ENCODE measurements at places on chromosomes 5 and 9.

- no peak for DNase-seq
Observed at GRCh38 chr5:68140763-68141162, 74.8 kb upstream of the PIK3R1 start.

DNA sequence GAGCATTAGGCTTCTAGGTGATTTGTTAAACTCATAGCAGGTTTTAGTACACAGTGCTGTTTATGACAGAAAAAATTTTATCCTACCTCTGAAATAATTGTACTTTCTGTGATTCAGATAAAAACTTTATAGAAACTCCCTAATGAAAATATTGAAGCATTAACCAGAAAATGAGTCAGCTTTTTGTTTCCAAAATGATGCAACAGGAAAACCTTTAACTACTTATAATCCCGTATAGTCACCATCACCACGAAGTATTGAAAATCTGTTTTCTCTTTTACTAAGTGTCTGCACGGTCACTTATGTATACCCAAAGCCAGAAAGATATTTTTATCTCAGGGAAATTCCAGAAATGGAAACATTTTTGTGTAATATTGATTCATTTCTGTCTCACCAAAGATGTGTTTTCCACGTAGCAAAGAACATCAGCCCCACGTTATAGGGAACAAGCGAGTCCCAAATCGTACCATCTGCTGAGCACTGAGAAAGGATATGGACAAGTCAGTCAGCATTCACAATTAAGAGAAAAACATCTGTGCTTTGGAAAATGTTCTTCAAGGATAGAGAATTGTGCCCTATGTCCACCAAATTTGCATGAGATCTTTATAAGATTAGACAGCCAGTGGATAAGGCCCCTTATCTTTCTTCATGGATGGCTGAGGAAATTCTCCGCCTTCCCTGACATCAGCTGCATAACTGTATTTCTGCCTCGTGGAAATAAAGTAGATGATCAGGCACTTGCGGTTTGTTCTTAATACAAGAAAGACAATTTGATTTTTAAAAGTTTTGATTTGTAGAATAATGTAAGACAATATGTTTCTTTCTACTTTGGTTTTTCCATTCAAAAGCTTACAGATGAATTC, 41.9 kb downstream of the TNFAIP8 start:
- DNase-seq = no peak

DNA sequence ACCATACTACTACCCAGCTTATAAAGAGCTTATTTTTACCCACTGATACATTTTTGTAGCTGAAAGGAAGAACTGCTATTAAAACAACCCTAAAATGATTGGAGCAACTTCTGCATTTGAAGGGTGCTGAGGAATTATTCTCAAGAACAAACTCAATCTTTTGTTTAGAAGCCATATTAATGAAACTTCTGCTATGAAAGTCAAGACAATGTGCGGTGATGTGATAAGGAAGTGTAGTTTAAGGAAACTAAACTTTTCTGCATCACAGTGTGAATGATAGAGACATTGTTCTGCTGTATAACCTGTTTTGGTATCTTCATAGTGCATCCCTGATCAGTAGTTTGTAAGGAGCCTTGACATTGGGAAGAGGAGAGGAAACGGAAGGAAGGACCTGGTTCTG, 408.5 kb downstream of the TMEM38B start:
- no peak for DNase-seq

DNA sequence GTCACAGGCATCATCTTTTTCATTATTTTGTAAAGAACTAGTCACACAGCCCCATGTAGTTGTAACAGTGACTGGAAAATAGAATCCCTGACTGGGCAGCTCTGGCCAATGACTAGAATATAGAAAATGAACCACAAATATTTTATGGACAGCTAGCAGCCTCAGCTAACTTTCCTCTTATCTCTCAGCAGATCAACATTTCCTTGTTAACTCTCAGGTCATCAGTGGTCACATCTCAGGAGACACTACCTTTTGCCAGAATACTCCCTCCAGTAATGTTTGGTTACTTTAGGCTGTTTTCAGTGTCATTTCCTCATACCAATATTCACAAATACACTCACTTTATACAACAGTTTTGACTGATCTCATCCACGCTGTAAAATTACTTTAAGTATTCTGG, 43.9 kb downstream of the FAM169A start:
- no peak for DNase-seq

GRCh38 chr5:12854386-12854785, 950.1 kb upstream of the CTNND2 start:
- DNase-seq = no peak

DNA sequence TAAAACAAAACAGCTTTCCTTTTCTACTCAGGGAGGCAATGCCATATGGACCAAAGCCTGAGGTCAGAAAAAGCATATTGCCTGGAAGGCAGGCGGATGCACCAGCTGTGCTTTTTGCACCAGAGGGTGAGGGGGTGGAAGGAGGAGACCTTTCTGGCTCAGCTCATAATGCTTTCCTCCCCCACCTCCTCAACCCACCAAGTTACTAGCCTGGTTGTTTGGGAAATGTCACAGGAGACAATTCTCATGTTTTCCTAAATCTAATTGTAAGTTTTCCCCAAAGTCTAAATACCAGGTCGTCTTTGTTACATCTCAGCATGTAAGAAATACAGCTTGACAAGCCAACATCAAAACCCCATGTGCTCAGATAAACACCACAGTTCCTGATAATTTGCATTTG, 72.6 kb upstream of the DMRTA1 start:
- no peak for DNase-seq

GRCh38 chr5:172064766-172065165, 58.3 kb upstream of the FBXW11 start:
- no peak for DNase-seq

GRCh38 chr5:149324641-149325040, 20.7 kb upstream of the GRPEL2 start:
- no peak for DNase-seq

GRCh38 chr5:89597878-89598277, 714.9 kb upstream of the MEF2C start:
- DNase-seq = no peak

GRCh38 chr9:5326893-5327548, 12.7 kb downstream of the RLN1 start:
- no peak for DNase-seq

- no peak for DNase-seq
Observed at GRCh38 chr5:137833463-137833862, 34.2 kb upstream of the MYOT start.

- no peak for DNase-seq
Observed at GRCh38 chr5:145854651-145855258, 18.1 kb downstream of the GRXCR2 start.

GRCh38 chr9:34825775-34826174, 115.8 kb upstream of the CCL21 start:
- no peak for DNase-seq

GRCh38 chr9:13899924-13900323, 414.0 kb downstream of the NFIB start:
- no peak for DNase-seq

- no peak for DNase-seq
Observed at GRCh38 chr9:22055090-22055489, 46.0 kb upstream of the CDKN2B start.

GRCh38 chr5:148949841-148950470, 112.9 kb downstream of the SH3TC2 start:
- no peak for DNase-seq

DNA sequence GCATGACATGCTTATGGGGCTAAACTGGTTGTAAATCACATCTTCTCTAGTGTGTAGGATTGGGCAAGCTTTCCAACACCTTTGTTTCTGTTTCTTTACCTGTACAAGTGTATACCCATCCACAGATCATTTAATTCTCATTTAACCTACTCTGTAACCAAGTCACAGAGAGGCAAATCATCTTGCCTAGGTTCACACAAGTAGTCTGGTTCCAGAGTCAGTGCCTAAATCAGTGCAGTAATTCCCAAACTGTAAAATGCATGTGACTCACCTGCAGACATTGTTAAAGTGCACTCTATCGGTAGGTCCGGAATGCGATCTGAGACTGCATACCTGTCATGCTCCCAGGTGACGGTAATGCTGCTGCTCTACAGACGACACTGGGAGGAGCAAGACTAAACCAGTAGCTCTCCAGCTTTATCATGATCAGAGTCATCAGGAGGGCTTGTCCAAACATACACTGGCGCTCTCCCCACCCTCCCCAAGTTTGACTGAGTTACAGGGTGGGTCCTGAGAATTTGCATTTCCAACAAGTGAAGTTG, 107.9 kb upstream of the FREM1 start:
- no peak for DNase-seq

- DNase-seq = no peak
Observed at GRCh38 chr5:125874057-125874456, 549.2 kb upstream of the GRAMD2B start.

DNA sequence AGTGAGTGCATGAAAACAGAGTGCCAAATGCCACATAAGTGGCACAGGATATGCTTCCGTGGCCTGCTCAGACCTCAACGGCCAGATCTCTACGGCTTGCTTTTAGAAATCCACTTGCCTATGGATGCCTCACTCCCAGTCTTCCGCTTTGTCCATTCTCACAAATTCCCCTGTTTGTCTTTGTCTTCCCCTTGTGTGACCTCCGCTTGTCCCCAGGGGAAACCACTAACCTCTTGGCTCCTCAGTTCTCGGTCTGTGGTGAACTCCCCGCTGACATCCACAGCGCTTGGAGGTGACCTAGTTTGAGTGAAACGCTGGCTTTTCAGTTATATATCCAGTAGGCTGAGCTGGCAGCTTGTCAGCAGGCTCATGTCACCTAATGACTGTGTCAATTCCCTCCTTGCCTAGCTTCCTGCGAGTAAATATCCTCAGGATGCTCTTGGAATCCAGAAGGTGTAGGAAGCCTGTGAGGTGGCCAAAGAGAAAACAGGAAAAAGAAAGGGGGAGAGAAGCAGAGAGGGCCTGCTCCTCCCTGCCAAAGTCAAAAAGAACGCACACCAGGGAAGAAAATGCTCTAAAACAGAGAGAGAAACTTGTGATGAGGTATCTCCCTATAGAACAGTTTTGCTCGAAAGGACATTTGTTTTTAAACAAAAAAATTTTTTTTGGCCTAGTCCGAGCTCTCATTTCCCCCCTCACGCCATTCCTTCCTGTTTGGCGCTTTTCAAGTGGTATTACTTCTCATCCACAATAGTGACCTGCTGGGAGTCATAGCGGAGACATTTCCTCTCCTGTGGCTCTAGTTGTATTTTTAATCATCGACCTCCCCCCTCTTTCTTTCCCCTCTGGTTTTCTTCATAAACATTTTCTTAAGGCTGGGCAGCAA, 101.6 kb upstream of the SPRY4 start:
- DNase-seq = peak; percentile 7

GRCh38 chr5:116576053-116576713, 1.6 kb upstream of the SEMA6A start:
- no peak for DNase-seq

DNA sequence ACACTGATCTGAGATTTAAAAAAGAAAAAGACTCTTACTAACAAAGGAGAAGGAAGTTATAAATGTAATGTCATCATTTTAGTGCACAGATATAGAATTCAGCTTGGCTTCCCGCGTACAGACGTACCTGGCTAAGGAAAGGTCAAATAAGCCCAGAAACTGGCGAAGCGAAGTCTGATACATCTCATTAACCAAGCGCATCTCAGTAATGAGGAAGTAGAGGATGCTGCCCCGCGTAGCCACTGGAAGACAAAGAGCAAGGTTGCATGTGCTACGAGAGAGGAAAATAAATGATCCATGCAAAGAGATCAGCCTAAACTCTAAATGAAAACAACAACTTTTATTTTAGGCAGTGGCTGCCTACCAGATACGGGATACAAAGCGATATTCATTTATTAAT, 208.8 kb downstream of the DNAH5 start:
- no peak for DNase-seq

DNA sequence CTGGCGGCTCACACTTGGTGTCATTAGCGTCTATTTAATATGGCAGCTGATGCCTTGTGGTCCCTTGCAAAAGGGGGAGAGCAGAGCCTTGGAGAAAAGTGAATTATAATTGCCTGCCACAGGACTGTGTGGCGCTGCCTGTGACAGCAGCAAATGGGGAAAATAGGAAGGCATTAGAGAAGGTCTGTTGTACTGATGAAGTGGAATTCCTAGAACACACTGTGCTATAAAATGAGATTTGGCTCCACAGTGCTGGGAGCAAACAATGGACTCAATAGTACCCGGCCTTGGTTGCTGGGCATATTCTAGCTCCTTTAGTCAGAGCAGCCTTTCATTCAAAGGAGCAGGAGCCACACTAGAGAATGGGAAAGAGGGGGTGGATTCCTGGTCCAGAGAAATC, 21.3 kb downstream of the SEMA6A start:
- DNase-seq = no peak

DNA sequence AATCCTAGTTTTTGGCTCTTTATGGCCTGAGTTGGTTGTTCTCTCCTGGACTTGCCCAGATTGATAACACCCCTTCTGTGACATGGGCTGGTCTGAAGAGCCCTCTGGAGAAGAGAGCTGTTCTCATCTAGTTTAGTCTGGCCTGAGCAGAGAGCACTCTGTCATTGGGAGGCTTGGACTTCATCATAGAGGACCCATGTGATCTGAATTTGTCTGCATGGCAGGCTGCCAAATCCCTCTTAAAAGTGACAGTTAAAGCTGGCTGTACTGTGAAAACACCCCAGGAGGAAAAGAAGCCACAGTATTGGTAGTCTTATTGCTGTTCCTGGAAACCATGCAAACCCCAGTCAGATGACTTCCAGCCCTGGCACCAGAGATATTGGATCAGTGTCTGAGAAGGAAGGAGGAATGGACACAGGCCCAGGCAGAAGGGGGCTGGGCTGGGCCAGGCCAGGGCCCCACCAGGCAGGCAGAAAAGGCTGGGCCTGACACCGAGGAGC, 3.7 kb upstream of the WDR31 start:
- DNase-seq = no peak

Data from stimulated activated CD8-positive, alpha-beta memory T cell treated with anti-CD3 and anti-CD28 coated beads, Interleukin-15, amount 100 ng/mL, for 4 hours (primary cell).